ENCODE measurements at places on chromosomes 1 and 21. TPM values are rescaled to one million over a fixed set of nuclear protein-coding genes. Genes with fewer than 3 reads are reported as not detected.

Gene ANGPTL7
- polyA plus RNA-seq, result 0.06 TPM

Gene DOP1B
- 5.2 TPM for polyA plus RNA-seq

Gene DNALI1
- polyA plus RNA-seq, result 61.7 TPM

Gene MYBPH
- polyA plus RNA-seq, result 0.29 TPM

Gene CD1E
- polyA plus RNA-seq, result not detected

Gene SEMA4A
- polyA plus RNA-seq, result 20.8 TPM

Gene KTI12
- 7.8 TPM for polyA plus RNA-seq

Gene RIMS3
- polyA plus RNA-seq, result 1.4 TPM

Gene LRRN2
- polyA plus RNA-seq, result 11.3 TPM

- no peak for DNase-seq
Observed at GRCh38 chr21:44062380-44062779, 44.8 kb upstream of the PWP2 start.

DNA sequence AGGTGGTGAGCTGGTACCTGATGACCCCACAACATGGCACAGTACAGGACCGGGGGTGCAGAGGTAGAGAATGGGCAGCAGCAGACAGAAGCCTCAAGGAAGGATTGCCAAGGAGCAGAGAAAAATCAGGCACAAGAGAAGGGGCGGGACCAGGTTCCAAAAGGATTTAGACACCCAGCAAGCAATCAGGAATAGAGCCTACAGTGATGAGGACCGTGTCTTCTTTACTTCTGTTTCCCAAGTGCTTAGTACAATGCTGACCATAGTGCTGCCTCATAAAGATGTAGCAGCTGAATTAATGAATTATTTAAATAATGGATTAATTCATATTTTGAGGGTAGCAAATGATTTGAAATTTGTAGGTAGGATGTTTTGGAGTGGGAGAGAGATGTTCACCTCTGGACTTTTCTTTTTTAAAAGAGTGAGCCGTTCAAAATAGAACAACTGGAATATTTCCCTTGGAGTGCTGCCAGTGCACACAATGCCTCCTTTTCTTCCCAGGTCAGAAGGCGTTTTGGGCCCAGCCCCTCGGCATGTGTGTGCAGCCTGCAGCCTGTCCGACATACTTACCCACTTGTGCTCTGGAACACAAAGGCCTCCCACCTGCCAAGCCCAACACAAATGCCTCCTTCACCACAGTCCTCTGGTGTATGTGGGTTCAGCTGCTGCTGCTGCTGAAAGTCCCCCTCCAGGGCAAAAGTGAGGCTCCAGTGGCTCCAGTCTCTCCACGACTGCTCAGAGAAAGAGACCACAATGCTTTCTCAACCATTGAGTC is 19.6 kb downstream of the KANK4 start:
- DNase-seq, result no peak

- no peak for DNase-seq
Observed at GRCh38 chr21:33541105-33541711, 709 bp downstream of the GART start.

GRCh38 chr1:10900251-10900651 is 103.8 kb upstream of the CASZ1 start:
- DNase-seq, result no peak

GRCh38 chr1:111879081-111879480 is 110.4 kb downstream of the KCND3 start:
- no peak for DNase-seq

DNA sequence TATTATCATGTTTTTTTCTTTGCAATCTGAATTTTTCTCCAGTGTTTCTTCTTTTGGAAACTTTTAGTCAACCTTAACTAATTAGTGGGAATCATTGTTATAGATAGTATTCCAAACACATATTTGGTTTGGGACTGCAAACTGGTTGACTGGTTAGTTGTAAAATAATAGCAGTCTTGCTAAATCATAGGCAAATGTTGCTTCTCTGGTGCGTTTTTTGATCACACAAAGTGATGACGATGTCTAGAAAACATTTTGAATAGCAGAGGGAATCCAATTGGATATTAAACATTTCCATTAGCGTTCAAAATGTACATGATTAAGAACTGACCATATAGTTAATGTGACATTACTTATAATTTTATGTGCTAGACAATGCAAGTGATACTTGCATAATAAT is 4.5 kb downstream of the DNAJB4 start:
- DNase-seq, result no peak

DNA sequence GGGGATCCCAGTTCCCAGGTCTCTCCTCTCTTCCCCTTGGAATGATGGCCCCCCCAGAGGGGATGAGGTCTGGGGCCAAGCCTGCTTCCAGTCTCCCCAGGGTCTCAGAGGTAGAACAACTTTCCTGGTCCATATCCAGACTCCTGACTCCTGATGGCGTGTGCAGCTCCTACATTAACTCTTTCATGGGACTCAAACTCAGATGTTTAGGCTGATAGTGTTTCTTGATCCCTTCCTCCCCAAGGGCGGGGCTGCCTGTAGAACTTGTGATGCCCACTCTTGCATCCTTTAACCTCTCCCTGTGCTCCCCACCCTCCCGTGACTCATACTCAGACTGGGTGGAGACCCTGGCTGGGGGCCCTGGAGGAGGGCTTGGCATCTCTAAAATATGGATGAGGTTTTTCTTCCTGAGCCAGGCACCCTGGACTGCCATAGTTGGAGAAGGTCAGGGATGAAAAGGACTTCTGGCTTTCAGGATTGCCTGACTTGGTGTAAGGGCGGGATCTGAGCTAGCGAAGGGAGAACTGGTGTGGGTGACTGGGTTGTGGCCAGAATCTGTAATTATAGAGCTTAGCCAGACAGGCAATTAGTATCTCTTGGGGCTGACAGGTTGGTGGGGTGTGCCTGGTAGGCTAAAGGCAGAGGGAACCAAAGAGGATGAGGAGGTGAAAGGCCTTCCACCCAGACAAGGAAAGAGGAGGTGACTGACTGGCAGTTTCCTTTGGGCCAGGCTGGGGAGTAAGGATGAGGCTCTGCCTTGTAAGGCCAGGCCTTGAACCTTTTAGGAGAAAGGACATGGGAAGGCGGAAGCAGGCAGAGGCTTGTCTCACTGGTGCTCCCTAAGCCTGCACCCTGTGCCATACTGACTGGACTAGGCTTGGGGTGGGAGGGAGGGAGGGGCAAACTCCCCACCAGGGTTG is 1.5 kb downstream of the ATP8B2 start:
- DNase-seq, result no peak

GRCh38 chr21:36232641-36233040 is 76.0 kb downstream of the DOP1B start:
- no peak for DNase-seq

GRCh38 chr1:11845641-11846335 is 1.8 kb downstream of the NPPA start:
- peak; percentile 28 for DNase-seq

GRCh38 chr1:30749691-30750583 is 7.6 kb downstream of the LAPTM5 start:
- DNase-seq, result no peak

GRCh38 chr21:31564439-31564838 is 95.1 kb upstream of the SOD1 start:
- no peak for DNase-seq

DNA sequence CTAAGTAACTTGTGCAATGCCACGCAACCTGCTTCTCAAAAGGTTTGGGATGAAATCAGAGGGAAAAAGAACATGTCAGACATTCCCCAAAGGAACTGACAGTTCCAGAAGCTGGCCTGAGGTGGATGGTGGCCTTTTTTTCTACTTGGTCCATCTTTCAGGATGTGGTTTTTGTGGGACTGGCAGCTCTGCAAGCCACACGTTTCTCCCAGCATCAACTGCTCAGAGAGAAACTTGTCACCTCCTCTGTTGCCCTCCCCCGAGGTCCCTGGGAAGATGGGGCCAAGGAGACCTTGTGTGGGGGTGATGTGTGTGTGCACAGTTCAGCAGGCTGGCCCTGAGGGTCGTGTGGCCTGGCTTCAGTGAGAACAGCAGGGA is 2.5 kb upstream of the DHRS3 start:
- DNase-seq, result no peak

DNA sequence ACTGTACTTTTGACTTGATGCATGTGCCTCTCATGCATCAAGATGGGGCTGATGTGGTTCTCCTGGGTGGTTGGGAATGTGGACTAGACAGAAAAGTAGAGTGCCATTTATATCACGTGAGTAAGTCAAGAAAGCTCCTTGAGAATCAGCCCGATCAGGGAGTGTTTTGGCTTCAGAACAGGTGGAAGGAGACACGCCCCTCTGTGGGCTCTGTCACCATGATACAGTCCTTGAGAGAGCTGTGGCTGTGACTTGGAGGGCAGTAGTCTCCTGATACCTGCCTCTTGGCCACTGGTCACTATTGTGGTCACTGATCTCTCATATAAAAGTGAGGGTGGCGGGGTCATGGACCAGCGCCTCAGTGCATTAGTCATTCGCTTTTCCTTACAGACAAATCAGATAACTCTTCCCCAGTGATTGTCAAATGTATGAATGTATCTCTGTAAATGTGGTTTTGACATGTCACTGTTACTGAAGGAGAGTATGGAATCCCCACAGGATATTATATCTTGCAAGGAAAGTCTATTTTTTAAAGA is 8.9 kb upstream of the C4BPB start:
- DNase-seq, result no peak

DNA sequence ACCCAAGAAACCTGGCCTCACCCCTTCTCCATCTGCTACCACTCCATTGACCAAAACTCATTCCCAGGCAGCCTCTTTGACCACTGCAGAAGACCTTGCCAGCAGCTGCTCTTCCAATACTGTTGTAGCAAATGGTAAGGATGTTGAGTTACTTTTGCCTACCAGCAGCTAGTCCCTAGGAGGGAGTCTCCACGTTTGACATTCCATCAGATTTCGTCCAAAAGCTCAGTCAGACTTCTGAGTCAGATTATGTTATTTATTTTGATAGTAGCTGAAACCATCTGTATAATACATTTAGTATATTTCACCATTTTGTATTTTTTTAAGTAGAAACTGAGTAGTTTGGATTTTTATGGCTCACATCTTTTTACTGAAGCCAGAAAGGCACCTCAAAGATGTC is 51.5 kb upstream of the WNT2B start:
- DNase-seq, result no peak

DNA sequence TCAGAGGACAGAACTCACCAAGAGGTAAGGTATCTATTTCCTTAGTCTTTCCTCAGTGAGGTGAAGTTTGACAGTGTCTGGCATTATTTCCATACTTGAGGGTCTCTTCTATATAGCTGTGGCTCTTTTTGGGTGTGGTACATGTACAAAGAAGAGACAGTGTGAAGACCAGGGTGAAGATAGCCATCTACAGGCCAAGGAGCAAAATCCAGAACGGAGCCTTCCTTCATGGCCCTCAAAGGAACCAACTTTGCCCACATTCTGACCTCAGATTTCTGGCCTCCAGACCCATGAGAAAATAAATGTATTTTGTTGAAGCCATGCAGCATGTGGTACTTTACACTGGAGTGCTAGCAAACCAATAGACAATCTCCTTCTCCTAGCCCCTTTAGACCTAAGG is 858.5 kb upstream of the B3GALT2 start:
- DNase-seq, result no peak

- no peak for DNase-seq
Observed at GRCh38 chr1:206739411-206740076, 31.0 kb upstream of the IL19 start.

DNA sequence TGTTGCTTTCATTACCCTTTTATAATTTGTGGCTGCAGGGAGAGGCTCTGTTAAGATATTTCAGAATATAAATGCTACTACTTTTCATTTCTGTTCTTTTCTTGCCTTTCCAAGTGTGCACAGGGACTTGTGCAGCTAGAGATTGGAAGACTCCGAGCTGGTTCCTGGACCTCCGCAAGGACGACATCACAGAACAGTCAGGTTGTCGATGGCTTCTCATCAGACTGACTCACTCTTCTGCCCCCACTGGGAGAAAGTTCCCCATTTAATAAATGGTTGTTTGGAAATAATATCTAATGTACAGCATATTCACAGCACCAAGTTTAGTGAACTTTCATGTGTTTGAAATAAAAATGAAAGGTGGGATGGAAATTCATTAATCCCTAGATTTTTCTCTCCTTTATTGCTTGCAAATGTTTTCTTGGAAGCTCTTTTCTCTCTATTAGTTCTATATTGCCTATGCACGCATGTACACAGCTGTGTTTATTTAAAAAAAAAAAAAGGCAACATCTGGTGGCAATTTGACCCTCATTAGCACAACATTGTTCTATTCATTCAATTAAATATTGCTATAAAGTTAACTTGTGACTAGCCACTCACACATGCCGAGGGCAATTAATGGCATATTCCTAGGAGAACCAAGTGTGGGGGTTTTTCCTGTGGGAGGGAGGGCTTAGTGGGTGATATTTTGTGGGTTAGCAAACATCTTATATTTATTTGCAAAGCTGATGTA is 77.5 kb upstream of the L1TD1 start:
- DNase-seq, result no peak

DNA sequence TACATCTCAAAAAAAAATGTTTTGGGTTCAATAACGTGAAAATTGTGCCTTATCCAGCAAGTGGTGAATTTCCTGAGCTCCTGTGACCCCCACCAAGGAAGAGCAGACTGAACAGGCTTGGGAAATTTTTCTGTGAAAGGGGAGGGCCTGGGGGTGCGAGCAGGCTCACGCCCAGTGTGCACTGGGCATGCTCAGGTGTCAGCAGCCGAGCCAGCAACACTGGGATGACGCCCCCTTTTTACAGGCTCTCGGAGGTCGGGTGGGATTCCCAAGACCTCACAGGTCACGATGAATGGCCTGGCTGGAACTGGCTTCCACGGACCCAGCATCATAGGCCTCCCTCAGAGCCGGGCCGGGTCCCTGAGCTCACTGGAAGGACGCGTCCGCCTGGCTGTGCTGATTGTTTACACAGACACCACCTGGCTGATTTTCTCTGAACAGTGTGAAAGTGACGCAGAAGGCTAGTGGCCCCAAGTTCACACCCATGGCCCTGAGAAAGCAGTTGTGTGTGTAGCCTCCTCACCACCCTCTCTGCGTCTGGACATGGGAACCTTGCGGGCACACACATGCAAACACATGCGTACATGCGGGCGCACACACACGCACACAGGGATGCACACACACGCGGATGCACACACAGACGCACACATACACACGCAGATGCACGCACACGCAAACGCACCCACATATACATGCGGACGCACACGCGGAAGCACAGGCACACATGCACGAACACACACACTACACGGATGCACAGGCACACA is 9.2 kb downstream of the CSTB start:
- DNase-seq, result no peak

DNA sequence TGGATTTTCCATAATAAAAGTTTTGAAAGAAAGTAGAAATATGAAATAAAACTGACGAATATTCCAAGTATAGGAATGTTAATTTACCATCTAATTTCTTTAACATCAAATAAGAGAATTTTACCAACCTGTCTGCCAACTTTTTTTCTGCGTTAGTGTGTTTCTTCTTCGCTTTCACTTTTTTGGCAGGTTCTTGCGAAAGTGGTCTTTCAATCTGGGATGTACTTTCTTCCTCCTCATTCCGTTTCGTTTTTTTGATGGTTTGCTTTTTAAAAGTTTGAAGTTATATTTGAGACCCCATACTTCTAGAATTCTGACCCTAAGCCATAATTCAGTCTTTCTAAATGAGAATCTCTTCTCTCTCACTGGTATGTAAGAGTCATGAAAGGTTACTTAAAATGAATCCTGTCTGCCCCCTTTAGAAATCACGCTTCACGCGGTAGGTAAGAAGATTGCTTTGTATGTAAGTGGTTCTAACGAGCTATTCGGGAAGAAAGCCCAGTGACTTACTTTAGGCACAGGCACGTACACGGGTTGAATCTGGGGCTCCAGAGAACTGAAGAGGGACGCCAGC is 580 bp downstream of the RBM34 start:
- no peak for DNase-seq

GRCh38 chr1:19884312-19884711 is 2.1 kb downstream of the OTUD3 start:
- DNase-seq, result no peak
